ENCODE measurements at places on chromosomes 7 and 10. TPM values are rescaled to one million over a fixed set of nuclear protein-coding genes. Genes with fewer than 3 reads are reported as not detected.
A peak's percentile ranks its signal among the peaks of the same experiment; 100 is the strongest.

Gene GLCCI1
- total RNA-seq, result 15.7 TPM

Gene RASSF4
- 27.5 TPM for total RNA-seq

Gene CYP3A7
- total RNA-seq, result 0.96 TPM

Gene NOS3
- 10.5 TPM for total RNA-seq

DNA sequence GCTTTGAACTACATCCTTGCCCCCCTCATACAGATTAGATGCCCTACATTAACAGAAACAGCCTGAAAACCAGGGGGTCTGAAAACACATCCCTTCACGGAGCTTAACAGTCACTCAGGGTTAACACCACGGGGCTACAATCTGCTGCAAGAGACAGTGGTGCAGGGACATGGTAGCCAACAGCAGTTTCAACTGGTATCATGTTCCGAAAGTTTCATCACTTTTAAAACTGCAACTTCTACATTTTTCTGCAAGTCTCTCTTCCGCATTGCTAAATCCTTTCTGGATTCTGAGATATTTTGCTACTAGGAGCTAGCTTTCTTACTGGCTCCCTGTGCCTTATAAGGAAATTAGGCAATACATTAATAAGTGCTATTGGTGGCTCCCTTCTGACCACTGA lies 92.6 kb downstream of the JAZF1 start:
- H3K27ac ChIP-seq, result no peak overlapping the region
- no peak for DNase-seq
- H3K4me3 ChIP-seq, result no peak overlapping the region
- H3K27me3 ChIP-seq, result no peaks in the 10 kb centered on the region

DNA sequence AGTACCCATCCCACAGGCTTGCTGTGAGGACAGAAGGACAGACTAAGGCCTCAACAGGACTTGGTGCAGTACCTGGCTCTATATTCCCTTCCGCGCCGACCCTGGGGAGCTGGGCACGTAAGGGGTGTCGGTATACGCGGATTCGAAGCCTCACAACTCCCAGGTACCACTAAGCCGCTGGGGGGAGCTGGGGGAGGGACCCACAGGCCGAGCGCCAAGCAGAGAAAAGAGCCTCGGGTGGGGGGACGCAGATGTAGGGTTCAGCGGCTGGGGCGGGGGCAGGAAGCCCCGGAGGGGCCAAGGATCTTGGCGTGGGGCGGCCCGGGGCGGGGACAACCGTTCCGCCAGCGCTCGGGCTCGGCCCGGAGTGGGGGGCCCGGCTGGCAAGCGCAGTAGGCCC lies 126.4 kb upstream of the ZNF746 start:
- peak overlapping the region; percentile 53 for H3K4me3 ChIP-seq
- H3K4me1 ChIP-seq, result peaks cover 27% of the 10 kb centered on the region
- DNase-seq, result peak; percentile 39

DNA sequence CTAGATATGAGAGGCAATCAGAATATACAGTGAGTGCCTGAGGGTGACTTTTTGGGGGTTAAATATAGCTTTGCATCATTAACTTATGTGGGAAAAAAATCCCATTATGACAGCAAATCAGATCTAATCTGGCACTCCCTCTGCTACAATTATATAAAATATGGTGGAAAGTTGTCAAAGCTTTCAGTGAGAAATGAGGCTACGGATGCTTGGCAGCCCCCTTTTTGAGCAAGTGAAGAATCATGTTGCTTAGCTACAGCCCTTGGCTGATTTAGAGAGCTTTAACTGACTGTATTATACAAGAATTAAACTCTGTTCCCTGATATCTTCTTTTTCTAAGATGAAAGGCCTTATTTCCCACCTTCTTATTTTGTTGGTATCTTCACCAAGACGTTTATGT lies 57.4 kb downstream of the GPR158 start:
- no peak overlapping the region for H3K4me3 ChIP-seq

GRCh38 chr10:11573497-11573896 lies 38.0 kb downstream of the USP6NL start:
- no peak overlapping the region for H3K27ac ChIP-seq
- no peaks in the 10 kb centered on the region for H3K36me3 ChIP-seq
- H3K4me3 ChIP-seq, result no peak overlapping the region
- H3K4me1 ChIP-seq, result peaks cover 4% of the 10 kb centered on the region
- DNase-seq, result no peak

All from transverse colon (tissue), 4 donors.